T-helper 17 cell (primary cell): ENCODE measurements at places on chromosomes 7 and 10. TPM values are rescaled to one million over a fixed set of nuclear protein-coding genes. Genes with fewer than 3 reads are reported as not detected.

DNA sequence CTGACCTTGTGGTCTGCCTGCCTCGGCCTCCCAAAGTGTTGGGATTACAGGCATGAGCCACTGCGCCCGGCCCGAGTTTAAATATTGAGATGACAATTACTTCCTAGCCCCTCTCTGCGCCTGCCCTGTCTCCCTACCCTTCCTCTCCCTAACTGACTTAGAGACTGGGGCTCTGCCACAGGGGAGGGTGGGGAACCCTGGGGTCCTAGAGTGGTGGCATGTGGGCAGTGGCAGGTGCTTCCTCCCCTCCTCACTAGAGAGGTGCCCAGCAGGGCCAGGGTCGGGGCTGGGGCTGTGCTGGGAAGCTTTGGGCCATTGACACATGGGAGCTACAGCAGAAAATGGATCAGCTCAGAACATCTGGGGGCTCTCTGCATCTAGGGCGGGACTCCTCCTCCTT, 7.0 kb upstream of the ACHE start:
- DNase-seq = no peak
- H3K27ac ChIP-seq = no peak overlapping the region
- no peaks in the 10 kb centered on the region for H3K4me1 ChIP-seq
- peaks cover 18% of the 10 kb centered on the region for H3K27me3 ChIP-seq

The FBXO24 gene
- total RNA-seq = 0.31 TPM

DNA sequence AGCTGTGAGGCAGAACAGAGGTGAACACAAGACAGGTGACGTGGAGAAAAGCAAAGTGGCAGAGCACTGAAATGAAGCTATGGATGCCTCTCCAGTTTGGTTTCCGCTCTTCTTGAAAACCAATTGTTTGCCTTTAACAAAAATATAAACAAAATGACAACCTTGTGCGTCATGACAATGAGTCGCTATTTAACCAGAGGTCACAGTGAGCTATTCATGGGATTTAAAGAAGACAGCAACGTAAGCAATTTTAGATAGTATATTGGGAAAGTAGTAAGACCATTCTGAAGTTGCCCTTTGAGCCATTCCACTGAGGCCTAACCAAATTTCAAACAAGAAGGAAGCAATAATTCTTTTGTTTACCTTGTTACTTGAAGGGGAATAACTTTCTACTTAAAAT, 15.2 kb upstream of the LRRTM3 start:
- H3K27ac ChIP-seq = no peak overlapping the region
- no peaks in the 10 kb centered on the region for H3K36me3 ChIP-seq
- no peaks in the 10 kb centered on the region for H3K4me1 ChIP-seq
- no peak overlapping the region for H3K4me3 ChIP-seq

GRCh38 chr10:6980353-6980752, 400.3 kb upstream of the PRKCQ start:
- H3K36me3 ChIP-seq = no peaks in the 10 kb centered on the region
- H3K4me1 ChIP-seq = peaks cover 6% of the 10 kb centered on the region
- H3K27ac ChIP-seq = peak overlapping the region; percentile 29
- DNase-seq = no peak
- H3K27me3 ChIP-seq = peaks cover 23% of the 10 kb centered on the region

DNA sequence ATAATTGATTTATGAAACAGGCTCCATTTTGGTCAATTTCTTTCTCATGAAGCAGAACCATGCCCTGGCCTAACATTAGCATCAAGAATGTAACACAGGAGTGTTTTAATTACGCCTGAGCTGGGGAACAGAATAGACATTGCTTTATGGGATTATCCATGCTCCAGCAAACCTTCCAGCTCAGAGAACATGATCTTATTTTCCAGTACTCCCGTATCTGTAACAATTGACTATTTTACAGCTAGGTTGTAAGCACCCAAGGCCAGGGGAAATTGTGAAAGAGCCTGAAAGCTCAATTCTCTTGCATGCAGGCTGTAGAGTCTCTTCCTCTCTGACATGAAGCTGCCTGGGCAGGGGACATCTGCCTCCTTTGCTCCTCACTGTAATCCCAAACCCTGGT, 30.8 kb upstream of the CRYGN start:
- H3K27ac ChIP-seq = peak overlapping the region; percentile 67
- no peaks in the 10 kb centered on the region for H3K27me3 ChIP-seq
- DNase-seq = no peak
- peaks cover 51% of the 10 kb centered on the region for H3K4me1 ChIP-seq

- no peak for DNase-seq
- H3K36me3 ChIP-seq = no peaks in the 10 kb centered on the region
- H3K27ac ChIP-seq = no peak overlapping the region
- H3K27me3 ChIP-seq = no peaks in the 10 kb centered on the region
- no peak overlapping the region for H3K4me3 ChIP-seq
Measured at GRCh38 chr7:122014697-122015096, 129.4 kb downstream of the AASS start.

The XPNPEP1 gene
- 76.4 TPM for total RNA-seq

GRCh38 chr10:21534604-21535493, 817 bp downstream of the MLLT10 start:
- H3K36me3 ChIP-seq = no peaks in the 10 kb centered on the region
- peak overlapping the region; percentile 86 for H3K27ac ChIP-seq
- H3K4me1 ChIP-seq = peaks cover 18% of the 10 kb centered on the region
- peak; percentile 45 for DNase-seq
- peak overlapping the region; percentile 93 for H3K4me3 ChIP-seq

The LOXL4 gene
- total RNA-seq = not detected

- no peaks in the 10 kb centered on the region for H3K4me1 ChIP-seq
- H3K36me3 ChIP-seq = no peaks in the 10 kb centered on the region
- peaks cover 30% of the 10 kb centered on the region for H3K27me3 ChIP-seq
- H3K27ac ChIP-seq = no peak overlapping the region
- H3K4me3 ChIP-seq = no peak overlapping the region
Measured at GRCh38 chr7:39310699-39311098, 255.5 kb upstream of the YAE1 start.

The AKR1B15 gene
- total RNA-seq = not detected

DNA sequence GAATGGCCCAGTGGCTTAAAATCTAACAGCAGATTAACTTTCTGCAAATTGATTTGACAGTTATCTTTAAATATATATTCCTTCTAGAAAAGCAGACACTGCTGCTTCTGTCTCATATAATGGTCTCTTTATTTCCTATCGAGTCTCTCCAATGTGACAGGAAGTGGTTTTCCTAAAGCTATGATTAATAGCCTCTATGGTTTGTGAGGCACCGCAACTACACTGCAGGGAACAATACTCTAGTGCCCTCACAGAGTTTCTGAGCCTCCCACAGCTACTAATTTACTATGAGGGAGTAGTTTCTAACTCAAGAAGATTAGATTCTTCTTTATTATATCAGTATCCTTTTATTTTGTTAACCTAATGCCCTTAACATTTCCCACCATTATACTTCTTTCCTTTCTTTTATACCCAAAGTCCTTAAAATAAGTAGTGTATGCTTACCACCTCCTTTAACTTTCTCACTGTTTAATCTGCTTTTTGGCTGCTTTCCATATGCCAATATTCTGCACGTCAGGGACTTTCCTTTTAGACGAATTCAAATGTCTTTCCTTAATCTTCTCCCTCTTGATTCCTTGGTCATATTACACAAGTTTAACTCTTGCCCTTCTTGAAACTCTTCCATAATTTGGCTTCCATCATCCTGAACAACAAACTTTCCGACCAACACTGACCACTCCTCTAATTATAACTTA, 23.8 kb upstream of the AHR start:
- H3K4me3 ChIP-seq = no peak overlapping the region
- peaks cover 5% of the 10 kb centered on the region for H3K4me1 ChIP-seq
- no peaks in the 10 kb centered on the region for H3K27me3 ChIP-seq
- no peak for DNase-seq
- H3K27ac ChIP-seq = no peak overlapping the region
- no peaks in the 10 kb centered on the region for H3K36me3 ChIP-seq

GRCh38 chr7:143258831-143259230, 4.4 kb upstream of the GSTK1 start:
- peak overlapping the region; percentile 78 for H3K4me3 ChIP-seq
- peak overlapping the region; percentile 94 for H3K27ac ChIP-seq
- H3K27me3 ChIP-seq = no peaks in the 10 kb centered on the region
- peaks cover 40% of the 10 kb centered on the region for H3K4me1 ChIP-seq
- H3K36me3 ChIP-seq = peaks cover 2% of the 10 kb centered on the region
- no peak for DNase-seq

The COL13A1 gene
- total RNA-seq = not detected

GRCh38 chr10:29326886-29327745, 38.2 kb downstream of the LYZL1 start:
- H3K27ac ChIP-seq = no peak overlapping the region
- DNase-seq = no peak
- H3K4me3 ChIP-seq = no peak overlapping the region
- peaks cover 2% of the 10 kb centered on the region for H3K4me1 ChIP-seq

GRCh38 chr7:2619116-2619515, 12.7 kb upstream of the TTYH3 start:
- DNase-seq = no peak
- H3K4me3 ChIP-seq = no peak overlapping the region
- no peak overlapping the region for H3K27ac ChIP-seq
- no peaks in the 10 kb centered on the region for H3K27me3 ChIP-seq
- no peaks in the 10 kb centered on the region for H3K36me3 ChIP-seq

DNA sequence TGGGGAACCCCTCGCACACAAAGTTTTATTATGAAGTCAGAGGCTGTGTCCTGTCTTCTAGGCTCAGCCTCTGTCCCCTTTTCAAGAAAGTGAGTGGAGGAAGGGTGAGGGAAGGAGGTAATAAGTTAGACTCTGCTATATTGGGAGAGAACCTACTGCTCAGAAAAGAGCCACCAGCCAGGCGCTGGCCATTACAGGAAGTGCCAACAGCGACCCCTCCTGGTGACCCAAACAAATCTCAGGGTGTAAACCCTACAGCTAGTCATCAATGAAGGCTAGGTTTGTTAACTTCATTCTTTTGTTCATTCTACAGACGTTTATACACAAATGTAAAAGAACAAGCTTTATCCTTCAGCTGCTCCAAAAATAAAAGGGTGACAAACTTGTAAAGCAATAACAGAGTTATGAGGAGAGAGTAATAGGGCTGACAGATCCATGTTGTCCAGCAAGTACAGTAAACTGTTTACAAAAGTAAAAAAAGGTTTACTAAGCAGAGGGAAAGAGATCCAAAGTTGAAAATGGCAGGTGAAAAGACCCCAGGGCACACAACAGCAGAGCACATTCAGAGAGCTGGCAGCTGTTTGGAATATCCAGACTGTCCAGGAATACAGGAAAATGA, 82.7 kb downstream of the FAM204A start:
- H3K4me3 ChIP-seq = no peak overlapping the region
- H3K27me3 ChIP-seq = peaks cover 91% of the 10 kb centered on the region
- DNase-seq = no peak
- H3K36me3 ChIP-seq = no peaks in the 10 kb centered on the region
- no peak overlapping the region for H3K27ac ChIP-seq
- peaks cover 2% of the 10 kb centered on the region for H3K4me1 ChIP-seq

The VGF gene
- not detected for total RNA-seq

The NRP1 gene
- total RNA-seq = 0.15 TPM

- H3K27ac ChIP-seq = no peak overlapping the region
- H3K27me3 ChIP-seq = peaks cover 64% of the 10 kb centered on the region
- H3K36me3 ChIP-seq = peaks cover 3% of the 10 kb centered on the region
- DNase-seq = no peak
- H3K4me1 ChIP-seq = no peaks in the 10 kb centered on the region
Measured at GRCh38 chr7:39557911-39558310, 8.3 kb upstream of the YAE1 start.

The RAMP3 gene
- 0.65 TPM for total RNA-seq

GRCh38 chr10:120433141-120433540, 23.9 kb upstream of the PLPP4 start:
- no peaks in the 10 kb centered on the region for H3K36me3 ChIP-seq
- no peak for DNase-seq
- peaks cover 2% of the 10 kb centered on the region for H3K4me1 ChIP-seq
- no peak overlapping the region for H3K27ac ChIP-seq
- H3K27me3 ChIP-seq = peaks cover 42% of the 10 kb centered on the region
- no peak overlapping the region for H3K4me3 ChIP-seq

DNA sequence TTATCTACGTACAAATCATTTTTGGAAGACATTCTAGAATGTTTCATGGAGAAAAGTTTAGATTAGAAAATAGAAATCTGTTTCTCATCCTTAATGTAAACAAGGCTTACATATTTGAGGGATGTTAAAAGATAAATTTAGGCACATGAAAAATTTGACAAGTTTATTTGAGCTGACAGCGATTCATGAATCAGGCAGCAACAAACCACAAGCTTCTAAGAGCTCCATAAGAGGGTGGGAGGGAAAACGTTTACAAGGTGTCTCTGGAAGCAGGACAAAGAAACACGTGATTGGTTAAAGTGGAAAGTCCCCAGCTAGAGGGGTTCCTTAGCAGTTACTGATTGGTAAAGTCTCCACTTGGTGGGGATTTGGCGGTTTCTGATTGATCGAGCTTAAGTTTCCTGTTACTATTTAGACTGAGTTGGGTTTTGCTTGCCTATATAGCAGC, 228.9 kb upstream of the PITRM1 start:
- peaks cover 10% of the 10 kb centered on the region for H3K27me3 ChIP-seq
- no peaks in the 10 kb centered on the region for H3K36me3 ChIP-seq
- no peak overlapping the region for H3K27ac ChIP-seq
- no peak for DNase-seq

- H3K4me3 ChIP-seq = no peak overlapping the region
- no peak overlapping the region for H3K27ac ChIP-seq
- no peaks in the 10 kb centered on the region for H3K27me3 ChIP-seq
- no peaks in the 10 kb centered on the region for H3K4me1 ChIP-seq
Measured at GRCh38 chr7:155919391-155920067, 107.3 kb upstream of the SHH start.

DNA sequence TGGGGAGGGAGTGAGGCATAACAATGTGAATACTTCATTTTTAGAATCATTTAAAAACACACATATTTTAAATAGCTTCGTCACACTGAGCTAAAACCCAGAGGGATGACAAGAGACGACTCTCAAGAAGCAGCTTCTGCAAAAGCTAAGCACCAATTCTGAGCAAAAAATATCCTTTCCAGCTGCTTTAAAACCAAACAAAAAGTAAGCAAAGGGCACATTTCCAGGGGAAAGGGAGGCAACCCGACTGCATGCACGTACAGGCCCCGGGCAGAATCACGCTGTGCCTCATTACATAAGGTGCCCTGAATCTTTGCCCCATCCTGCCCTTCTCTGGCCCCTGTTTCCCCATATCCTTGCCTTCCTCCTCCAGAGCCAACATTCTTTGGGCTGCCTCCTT, 78.4 kb downstream of the DGKI start:
- H3K27ac ChIP-seq = no peak overlapping the region
- peaks cover 25% of the 10 kb centered on the region for H3K27me3 ChIP-seq
- H3K4me3 ChIP-seq = no peak overlapping the region
